ENCODE measurements at places on chromosomes 6 and 20. TPM values are rescaled to one million over a fixed set of nuclear protein-coding genes. Genes with fewer than 3 reads are reported as not detected.

DNA sequence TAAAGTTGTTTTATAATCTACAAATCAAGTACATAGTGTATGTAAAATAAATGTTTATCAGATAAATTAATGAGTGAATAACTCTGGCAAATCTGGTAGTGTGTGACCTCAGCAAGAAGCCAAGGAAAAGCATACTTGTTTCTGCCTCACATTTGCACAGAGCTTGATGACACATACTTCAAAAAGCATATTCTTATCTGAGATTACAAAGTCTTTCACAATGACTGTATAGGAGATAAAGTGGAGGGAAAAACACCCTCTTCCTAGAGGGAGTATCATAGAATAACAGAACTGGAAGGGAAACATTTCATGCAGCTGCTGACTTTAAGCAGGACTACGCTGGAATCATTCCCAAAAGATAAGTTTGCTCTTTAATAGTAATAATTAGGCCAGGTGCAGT, 28.1 kb upstream of the AKAP7 start:
- no peak for DNase-seq

The CDSN gene
- 0.05 TPM for total RNA-seq

The PRL gene
- total RNA-seq = 1.1 TPM

GRCh38 chr6:129632172-129632613, 77.8 kb downstream of the ARHGAP18 start:
- DNase-seq = no peak

DNA sequence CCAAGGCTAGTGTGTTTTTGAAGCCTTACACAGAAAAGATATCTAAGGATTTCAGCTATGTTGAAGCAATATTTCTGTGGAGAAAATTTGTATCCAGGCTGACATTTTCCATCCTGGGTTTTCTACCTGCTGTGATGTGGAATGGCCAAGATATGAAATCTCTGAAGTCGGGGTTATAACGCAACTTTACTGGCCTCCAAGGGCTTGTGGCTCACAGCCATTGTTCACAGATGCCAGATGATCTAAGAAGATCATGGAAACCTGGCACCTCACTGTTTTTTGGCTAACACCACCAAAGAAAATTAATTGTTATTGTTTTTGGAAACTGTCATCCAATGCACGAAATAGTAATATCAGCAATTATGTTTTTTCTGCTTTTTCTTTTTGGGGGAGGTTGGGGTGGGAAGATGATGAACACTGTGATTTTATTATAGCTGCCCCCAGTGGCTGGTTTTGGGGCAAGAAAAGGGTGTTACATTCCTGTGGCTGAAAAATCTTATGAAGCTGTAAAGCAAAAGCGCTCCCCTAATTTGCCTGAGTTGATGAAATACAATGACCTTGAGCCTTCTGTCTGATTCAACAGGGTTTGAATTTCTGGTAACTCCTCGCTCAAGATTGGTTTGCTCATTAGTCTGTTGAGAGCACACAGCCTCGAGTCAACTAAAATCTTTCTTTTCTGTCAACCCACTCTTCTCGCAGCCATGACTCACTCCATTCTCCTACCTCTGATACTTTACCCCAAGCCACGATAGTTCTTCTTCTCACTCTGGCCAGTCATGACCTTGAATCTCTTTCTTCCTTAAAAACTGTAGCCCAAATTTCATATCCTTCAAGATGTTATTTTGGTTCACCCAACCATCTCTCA, 236.7 kb downstream of the PAX1 start:
- DNase-seq = no peak

DNA sequence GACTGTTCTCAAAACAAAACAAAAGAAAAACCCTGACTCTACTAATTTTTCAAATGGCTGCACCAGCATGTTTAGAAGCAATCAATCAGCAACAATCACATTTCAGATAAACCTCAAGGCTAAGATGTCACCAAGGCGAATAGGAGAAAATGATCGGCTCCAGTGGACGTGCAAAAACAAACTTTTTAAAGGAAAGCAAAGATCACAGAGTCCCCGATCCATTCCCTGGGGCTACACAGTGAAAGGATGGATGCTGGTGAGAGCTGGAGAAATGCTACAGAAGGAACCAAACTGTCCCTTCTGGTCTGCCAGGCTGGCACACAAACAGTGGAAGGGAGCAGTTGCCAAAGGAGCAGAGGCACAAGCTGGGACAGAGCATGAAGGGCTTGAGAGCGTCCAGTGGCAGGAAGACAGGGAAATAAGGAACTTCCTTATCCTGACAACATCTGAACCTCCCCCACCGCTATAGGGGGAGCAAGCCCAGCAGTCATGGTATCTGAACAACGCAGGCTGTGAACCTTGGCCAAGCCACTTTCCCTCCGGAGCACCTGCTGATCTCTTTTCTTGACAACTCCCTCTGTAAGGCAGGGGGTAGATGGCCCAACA, 73.7 kb upstream of the HIVEP1 start:
- no peak for DNase-seq

The HLA-DQB2 gene
- 17.5 TPM for total RNA-seq

GRCh38 chr6:45026003-45026516, 302.1 kb upstream of the RUNX2 start:
- no peak for DNase-seq

DNA sequence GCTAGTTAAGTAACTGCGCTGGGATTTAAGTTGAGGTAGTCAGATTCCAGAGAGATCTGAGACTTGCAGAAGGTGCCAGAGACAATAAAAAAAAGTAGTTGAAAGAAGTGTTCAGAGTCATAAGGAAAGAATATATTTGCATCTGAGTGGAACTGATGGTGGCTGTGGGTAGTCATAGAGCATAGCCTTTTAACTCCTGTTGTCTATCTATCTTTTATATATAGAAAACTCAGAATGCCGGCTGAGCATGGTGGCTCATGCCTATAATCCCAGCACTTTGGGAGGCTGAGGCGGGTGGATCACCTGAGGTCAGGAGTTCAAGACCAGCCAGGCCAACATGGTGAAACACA, 62.0 kb downstream of the CARMIL1 start:
- no peak for DNase-seq

The TINAG gene
- not detected for total RNA-seq

GRCh38 chr6:127924440-127924839, 23.6 kb upstream of the THEMIS start:
- DNase-seq = no peak

The HMGCLL1 gene
- total RNA-seq = 0.42 TPM

GRCh38 chr6:84763886-84764331, 489 bp downstream of the TBX18 start:
- no peak for DNase-seq

The RIMS1 gene
- total RNA-seq = 0.14 TPM

All from thymus (tissue), 14 donors.